Stimulated activated CD8-positive, alpha-beta memory T cell treated with anti-CD3 and anti-CD28 coated beads, Interleukin-4, amount 100 ng/mL, for 4 hours (primary cell): ENCODE measurements at places on chromosomes 7 and 10.

GRCh38 chr10:132534391-132535064, 3.1 kb upstream of the INPP5A start:
- no peak for DNase-seq

- DNase-seq: no peak
Observed at GRCh38 chr10:110171032-110171431, 36.4 kb upstream of the MXI1 start.

DNA sequence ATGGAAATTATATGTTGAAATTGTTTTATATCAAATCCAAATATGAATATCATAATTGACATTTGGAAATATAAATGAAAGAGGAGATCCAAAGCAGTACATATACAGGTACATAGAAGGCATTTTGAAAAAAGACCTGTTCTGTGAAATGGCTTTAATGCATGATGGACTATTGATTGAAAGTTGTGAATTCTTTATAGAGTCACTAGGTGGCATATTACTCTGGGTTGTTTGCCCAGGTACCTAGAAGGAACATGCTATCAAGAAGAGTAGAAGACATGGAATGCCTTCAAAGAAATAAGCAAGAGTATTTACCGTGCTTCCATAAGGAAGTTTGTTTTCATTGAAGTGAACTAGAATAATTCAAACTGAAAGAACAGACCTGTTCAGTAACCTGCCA, 160.0 kb upstream of the ANK3 start:
- DNase-seq: no peak

- no peak for DNase-seq
Observed at GRCh38 chr7:20114468-20114867, 102.7 kb downstream of the MACC1 start.

DNA sequence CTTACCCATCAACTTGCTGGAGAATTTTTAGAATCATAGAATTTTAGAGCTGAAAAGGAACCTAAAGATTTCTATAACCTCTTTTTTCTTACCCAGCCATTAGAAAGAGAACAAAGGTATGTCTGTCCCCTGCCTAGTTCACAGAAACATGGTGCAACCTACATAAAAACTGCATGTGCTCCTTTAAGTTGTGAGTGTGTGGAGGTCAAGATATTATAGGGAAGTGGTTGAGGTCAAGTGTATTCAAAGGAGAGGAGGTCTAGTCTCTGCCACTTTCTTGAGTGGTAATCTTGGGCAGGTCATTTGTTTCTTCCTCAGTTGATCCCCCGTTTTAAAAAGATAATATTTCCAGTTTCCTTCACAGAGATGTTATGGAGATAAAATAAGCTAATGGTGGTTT, 6.4 kb downstream of the UBTD1 start:
- DNase-seq: no peak

DNA sequence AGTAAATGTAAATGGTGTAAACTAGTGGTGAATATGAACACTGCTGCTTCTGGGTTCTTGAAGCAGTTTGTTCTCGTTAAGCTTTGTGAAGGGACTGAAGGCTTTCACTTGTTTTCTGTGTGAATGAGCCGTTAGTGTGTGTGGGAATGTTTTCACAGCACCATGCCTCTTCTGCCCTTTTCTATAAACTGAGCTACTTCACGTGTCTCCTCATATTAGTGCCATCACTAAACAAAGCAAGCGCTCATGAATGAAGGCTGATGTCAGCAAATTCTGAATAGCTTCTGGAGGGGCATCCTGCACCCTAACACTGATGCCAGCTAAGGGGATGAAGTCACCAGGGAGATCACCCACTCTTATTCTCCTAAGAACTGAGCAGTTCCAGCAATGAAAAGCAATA, 205.6 kb upstream of the ETV1 start:
- DNase-seq: no peak

DNA sequence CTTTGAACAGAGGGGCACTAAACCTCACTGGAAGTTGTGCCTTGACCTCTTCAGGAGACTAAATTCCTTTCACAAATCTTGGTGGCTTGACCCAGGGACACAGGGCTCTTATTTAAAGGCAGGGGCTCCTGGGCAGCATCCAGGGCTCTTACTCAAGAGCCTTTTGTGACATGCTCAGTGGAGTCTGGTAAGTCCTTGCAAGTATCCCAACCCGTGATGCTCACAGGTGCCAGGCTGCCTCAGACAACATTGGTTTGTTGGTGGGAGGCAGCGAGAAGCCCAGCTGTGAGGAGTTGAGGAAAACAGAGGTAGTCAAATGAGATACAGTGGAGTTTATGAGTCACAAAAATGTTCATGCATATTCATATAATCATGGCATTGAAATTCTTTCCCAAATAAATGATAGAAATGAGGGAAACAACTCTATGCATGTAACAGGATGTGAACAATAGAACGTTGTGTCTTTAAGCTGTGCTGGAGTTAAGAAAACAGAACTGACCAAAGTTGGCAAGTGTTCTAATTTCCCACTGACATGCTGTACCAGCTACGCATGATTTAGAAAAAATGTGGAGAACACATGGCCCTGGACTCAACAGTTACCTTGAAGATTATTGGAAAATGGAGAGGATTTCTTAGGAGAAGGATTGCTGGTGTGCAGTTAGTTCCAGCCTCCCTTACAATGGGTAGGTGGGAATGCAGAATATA, 654.5 kb upstream of the COBL start:
- no peak for DNase-seq

GRCh38 chr10:107626862-107627261, 462.4 kb upstream of the SORCS1 start:
- DNase-seq: no peak

- no peak for DNase-seq
Observed at GRCh38 chr10:99914236-99914635, 95.5 kb downstream of the DNMBP start.

DNA sequence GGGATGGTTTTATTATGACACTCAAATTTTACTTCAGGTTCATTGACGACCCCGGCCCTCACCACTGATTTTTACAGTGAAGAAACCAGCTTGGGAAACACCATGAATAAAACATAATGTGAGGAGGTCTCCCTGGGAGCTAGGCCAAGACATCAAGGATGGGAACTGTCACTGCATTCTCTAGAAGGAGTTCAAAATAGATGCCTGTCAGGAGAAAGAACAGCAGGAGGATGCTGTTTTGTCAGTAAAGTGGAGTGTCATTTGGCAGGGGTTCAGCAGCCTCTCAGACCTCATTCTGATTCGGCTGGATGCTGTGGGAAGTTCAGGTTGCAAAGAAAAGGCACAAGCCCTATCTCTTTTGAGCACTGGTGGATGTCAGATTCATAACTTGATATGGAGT, 360.3 kb upstream of the C7orf33 start:
- DNase-seq: no peak

GRCh38 chr7:29599026-29599425, 35.4 kb downstream of the PRR15 start:
- no peak for DNase-seq

DNA sequence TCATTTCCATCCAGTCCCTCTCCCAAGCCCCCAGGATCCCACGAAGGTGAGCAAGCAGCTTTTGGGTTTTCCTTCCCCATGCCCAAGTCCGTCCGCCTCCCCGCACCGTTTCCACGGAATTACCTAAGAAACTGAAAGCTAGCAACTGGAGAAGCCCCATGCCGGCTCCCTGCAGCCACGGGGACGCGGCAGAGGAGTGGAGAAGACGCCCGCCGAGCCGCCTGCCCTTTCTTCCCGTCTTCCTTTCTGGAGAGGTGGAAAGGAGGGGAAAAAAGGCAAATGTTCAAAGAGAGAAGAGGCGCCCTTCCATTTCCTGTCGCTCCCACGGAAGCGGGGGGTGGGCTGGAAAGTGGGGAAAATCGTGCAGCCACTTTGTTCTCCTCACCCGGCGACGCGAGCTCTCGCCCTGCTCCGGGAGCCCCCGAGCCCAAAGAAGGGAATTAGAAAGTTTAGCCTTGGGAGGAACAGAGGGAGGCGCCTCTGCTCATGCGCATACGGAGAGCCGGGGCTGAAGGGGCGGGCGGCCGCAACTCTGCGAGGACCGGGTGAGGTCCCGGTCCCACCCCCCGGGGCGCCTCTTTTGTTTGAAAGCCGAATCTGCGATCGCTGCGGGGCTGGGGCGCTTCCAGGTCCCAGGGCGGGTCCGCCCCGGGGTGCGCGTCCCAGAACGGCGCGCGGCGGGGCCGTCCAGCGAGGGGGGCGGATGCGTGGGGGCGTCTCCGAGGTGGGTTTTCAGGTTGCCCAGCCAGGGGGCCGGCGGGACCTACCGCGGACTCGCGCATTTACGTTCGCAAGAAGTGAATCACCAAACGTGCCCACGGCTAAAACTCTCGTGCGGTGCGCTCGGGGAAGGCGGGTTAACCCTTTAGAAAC, at the start of gene LAMB1:
Gene LAMB1 (minus strand): TSS at position 436 of the 873 bp plus-strand sequence. CDS start 276 bp downstream, at position 160.
- DNase-seq: no peak

GRCh38 chr10:110358869-110359629, 54.3 kb upstream of the SMNDC1 start:
- no peak for DNase-seq

- DNase-seq: no peak
Observed at GRCh38 chr10:86753638-86754434, 2.6 kb upstream of the BMPR1A start.

- DNase-seq: no peak
Observed at GRCh38 chr7:130529417-130529816, 37.5 kb downstream of the MEST start.

GRCh38 chr7:80511964-80512363, at the start of gene GNAT3:
Gene GNAT3, minus strand, starts transcription at chr7:80512064. Its CDS starts 138 bp downstream, at chr7:80511926.
- no peak for DNase-seq

DNA sequence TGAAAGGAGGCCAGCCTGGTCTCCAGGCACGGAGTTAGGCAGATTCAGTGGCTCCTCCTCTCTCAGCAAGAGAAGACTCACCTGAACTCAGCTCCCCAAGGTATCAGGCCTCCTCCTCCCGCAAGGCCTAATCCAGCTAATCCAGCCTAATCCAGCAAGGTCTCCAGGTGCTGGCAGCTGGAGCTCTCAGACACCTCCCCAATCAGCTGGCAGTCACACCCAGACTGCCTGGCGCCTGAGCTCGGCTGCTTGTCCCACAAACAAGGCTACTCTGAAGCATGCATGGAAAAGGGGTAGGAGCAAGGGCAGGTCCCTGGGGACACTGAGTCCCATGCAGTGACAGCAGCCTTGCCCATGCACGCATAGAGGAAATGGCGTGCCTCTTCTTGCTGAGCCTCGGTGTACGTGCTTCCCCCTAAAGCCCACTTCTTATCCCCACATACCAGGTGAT, 3.3 kb upstream of the OPN4 start:
- no peak for DNase-seq

GRCh38 chr10:93413252-93413689, 68.9 kb downstream of the MYOF start:
- no peak for DNase-seq

DNA sequence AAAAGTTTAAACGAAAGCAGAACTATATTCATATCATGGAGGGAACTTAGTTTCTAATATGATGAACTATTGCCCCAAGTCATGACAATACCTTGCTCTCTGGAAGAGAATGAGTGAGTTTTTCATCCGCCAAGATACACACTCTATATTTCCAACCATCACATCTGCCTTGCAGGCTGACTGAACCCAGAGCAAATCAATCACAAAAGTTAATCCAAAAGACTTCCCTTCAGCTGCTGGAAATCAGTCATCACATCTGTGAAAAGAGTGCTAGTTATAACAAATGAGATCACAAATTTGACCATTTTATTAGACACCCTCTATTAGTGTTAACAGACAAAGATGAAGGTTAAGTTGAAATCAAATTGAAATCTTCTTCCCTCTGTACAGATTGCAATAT, 261.7 kb upstream of the PRKCQ start:
- no peak for DNase-seq

- DNase-seq: no peak
Observed at GRCh38 chr10:130040817-130041330, 69.8 kb downstream of the C10orf143 start.

- no peak for DNase-seq
Observed at GRCh38 chr7:112060625-112061024, 145.6 kb downstream of the DOCK4 start.

- DNase-seq: no peak
Observed at GRCh38 chr10:80281292-80281691, 8.2 kb downstream of the MAT1A start.

DNA sequence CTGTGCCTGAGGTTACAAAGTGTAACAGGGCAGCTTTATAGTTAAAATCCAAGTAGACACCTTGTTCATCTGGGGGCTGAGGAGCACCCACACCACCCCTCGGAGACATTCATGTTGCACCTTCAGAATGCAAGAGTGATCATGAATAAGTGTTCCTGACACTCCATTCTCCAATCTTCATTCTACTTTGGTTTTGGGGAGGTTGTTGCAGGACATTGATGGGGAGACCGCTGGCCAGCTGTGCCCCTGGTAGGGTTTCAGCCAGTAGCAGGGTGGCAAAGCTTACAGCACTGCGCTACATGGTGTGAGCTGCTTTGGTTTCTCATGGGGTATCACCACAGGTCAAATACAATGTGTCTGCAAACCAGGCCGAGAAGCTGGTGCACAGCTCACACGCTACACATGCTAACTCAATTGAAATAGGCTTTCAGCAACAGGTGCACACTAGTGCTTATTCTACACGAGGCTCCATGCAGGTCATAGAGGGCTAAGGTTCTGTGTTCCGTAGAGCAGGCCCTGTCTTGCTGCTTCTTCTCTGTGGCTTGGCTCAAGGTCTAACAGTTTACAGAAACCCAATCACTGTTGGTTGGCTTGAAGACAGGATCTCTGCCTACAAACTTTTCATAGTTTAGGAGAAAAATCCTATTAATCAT, 317.4 kb upstream of the ZNF32 start:
- no peak for DNase-seq

DNA sequence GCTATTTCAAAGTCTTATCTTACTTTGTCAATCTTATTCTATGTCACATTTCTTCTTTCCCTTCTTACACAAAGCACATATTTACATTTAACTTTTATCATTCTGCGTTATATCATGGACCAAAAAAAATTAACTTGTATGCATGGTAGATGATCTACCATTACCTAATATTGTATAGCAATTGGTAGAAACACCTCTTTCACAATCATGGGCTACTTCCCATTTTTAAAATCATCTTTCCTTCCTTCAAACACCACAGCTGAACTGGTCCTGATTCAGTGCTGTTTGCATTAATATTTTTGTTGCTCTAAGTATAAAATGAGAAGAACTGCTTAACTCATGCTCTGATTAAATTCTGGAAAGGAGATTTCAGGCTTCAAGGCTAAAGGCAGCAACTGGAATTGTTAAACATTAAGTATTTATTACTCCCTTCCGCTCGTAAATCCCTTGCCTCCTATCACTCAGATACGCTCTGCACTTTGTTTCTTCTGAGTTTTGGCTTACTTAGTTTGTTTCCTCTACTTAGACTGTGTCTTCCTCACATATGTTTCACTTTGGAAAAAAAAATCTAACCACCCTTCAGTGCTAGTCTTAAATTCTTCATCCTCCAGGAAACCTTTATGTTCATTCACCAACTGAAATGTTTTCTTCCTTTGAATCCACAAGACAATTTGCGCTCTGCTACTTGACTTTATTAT, 901.4 kb downstream of the PCDH15 start:
- DNase-seq: no peak

- DNase-seq: no peak
Observed at GRCh38 chr10:31166606-31167005, 134.9 kb upstream of the ZNF438 start.

- no peak for DNase-seq
Observed at GRCh38 chr7:144384555-144385245, 18.8 kb downstream of the NOBOX start.

GRCh38 chr10:91602868-91603568, 29.9 kb downstream of the PPP1R3C start:
- DNase-seq: no peak

- no peak for DNase-seq
Observed at GRCh38 chr10:121121462-121121861, 270.3 kb downstream of the WDR11 start.
